ENCODE measurements at places on chromosomes 16 and 17. TPM values are rescaled to one million over a fixed set of nuclear protein-coding genes. Genes with fewer than 3 reads are reported as not detected.

The GSE1 gene
- 19.2 TPM for total RNA-seq

The SPNS2 gene
- 4.6 TPM for total RNA-seq

The TGFB1I1 gene
- 41.5 TPM for total RNA-seq

The MYH13 gene
- not detected for total RNA-seq

The AIPL1 gene
- total RNA-seq: not detected

The CAMKK1 gene
- total RNA-seq: 2.9 TPM

The ZNF469 gene
- total RNA-seq: 7.4 TPM

The NLRC3 gene
- 1.9 TPM for total RNA-seq

The SPATA22 gene
- not detected for total RNA-seq

All from endothelial cell of coronary artery (primary cell).